ENCODE measurements at places on chromosomes 12 and 14.

- DNase-seq = no peak
Measured at GRCh38 chr12:116381744-116382685, 104.5 kb upstream of the MED13L start.

DNA sequence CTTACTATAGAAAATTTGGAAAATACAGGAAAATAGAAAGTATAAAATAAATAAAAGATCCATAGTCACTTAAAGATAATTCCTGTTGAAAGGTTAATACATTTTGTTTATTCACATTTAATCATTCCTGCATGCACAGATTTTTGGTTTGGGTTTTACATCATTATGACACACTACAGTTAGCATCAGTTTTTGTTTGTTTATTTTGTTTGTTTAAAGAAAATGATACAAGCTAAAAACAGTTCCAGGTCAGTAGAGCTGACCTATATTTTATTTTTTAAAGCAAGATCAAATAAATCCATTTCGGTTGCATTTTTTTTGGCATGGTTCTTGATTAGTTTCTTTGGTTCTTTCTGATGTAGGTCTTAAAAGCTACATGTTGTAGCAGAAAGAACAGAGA lies 68.8 kb upstream of the CCDC91 start:
- no peak for DNase-seq

GRCh38 chr12:123064885-123065619 lies 84.6 kb downstream of the ARL6IP4 start:
- no peak for DNase-seq

DNA sequence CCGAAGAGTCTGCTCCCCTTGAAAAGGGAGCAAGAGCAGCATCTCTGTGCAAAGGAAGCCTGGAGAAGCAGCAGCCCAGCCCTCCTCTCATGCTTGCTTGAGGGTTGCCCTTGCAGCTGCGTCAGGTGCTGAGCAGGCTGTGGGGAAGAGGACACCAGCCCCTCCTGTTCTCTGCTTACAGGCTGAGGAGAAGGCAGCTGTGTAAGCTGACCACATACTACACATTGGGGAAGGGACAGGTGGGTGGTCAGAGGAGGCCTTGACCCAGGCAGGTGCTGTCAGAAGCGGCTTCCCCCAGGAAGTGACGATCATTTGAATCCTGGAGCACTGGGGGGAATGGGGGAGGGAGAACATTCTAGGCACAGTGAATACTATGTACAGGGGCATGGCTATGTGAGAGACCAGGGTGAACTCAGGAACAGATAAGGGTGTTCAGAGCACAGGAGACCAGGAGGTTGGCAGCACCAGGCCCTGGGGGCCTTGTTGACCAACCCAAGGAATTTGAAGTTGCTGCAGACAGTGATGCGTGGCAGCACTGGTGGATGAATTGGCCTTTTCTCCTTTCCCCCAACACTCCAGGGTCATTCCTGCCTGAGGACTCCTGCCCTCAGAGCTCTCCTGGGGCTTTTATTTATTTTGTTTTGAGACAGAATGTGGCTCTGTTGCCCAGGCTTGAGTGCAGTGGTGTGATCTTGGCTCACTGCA lies 2.7 kb upstream of the KLC1 start:
- DNase-seq = no peak

- no peak for DNase-seq
Measured at GRCh38 chr12:114018669-114019068, 52.5 kb upstream of the RBM19 start.

DNA sequence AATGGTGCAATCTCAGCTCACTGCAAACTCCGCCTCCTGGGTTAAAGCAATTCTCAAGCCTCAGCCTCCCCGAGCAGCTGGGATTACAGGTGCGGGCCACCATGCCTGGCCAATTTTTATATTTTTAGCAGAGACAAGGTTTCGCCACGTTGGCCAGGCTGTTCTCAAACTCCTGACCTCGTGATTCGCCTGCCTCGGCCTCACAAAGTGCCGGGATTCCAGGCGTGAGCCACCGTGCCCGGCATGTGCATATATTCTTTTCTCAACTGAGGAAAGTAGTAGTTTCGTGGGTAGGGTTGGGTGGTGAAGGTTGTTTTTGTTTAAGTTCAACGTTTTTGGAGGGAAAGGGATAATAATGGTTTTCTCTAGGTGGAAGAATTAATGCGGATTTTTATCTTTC lies 94.2 kb upstream of the CEP83 start:
- DNase-seq = no peak

DNA sequence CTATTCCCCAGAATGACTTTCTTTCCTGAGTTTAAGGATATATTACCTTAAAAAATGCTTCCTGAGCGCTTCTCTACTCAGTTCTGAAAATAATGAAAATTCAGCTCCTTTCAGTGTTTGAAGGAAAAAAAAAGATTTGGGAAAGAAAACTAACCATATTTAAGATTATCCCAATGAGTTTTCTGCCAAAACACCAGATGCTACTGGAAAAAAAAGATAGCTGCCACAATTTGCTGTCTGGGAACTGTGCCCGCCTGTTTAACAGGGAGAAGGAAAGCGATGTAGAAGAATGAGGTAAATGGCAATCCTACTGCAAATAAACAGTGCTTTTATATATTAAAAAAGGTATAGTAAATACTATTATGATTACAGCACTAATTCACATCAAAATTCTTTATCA lies 367.6 kb upstream of the PRICKLE1 start:
- DNase-seq = no peak

- no peak for DNase-seq
Measured at GRCh38 chr12:117111821-117112595, 12.8 kb upstream of the TESC start.

GRCh38 chr12:29980304-29980703 lies 196.6 kb upstream of the TMTC1 start:
- DNase-seq = no peak

DNA sequence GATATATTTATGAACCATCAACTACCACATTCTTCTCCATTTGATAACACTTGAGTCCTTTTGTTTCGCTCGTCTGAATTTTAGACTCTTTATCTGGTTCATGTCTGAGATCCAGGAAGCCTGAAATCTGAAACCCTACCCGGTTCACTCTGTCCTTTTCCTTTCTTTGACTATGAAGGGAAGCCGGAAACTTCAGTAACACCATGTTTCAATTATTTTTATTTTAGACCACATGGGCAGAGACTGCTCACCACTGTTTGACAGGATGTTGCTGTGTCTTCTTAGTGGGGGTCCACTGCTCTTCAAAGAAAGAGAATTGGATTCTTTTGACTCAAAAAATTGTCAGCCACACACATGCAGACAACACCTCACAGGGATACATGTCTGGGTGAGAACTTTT lies 331.9 kb upstream of the FLRT2 start:
- DNase-seq = no peak

DNA sequence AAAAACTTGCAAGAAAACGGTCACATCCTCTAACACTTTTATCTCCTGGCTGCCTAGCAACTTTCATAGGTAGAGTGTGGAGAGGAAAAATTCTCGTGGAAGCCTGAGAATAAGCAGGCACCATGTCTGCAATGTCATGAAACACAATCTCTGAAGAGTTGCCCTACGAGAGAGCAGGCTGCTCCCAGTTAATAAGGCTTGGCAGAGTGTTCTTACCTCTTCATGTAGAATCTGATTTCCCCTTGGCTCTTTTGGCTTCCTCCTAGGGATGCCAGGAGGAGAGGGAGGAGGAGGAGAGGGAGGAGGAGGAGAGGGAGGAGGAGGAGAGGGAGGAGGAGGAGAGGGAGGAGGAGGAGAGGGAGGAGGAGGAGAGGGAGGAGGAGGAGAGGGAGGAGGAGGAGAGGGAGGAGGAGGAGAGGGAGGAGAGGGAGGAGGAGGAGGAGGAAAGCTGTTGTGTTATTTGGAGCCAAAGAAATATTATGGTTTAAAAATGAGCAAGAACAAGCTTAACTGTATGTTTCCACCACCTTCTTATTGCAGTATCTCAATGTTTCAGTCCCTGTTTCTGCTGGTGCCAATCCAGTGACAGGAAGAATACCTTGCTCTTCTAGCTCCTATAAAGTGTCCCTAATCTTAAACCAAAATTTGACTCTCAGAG lies 52.9 kb downstream of the EGLN3 start:
- no peak for DNase-seq

DNA sequence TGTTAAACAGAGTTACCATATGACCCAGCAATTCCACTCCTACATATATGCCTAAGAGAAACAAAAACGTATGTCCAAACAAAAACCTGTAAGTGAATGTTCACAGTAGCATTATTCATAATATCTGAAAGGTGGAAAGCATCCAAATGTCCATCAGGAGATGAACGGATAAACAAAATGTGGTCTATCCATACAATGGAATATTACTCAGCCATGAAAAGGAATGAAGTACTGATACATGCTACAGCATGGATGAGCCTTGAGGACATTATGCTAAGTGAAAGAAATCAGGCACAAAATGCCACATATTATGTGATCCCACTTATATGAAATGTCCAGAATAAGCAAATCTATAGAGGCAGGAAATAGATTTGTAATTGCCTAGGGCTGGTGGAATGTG lies 16.8 kb downstream of the MOK start:
- DNase-seq = no peak

GRCh38 chr12:68007033-68007432 lies 17.8 kb downstream of the IFNG-AS1 start:
- no peak for DNase-seq

GRCh38 chr14:75548544-75548943 lies 26.3 kb downstream of the BATF start:
- DNase-seq = no peak

DNA sequence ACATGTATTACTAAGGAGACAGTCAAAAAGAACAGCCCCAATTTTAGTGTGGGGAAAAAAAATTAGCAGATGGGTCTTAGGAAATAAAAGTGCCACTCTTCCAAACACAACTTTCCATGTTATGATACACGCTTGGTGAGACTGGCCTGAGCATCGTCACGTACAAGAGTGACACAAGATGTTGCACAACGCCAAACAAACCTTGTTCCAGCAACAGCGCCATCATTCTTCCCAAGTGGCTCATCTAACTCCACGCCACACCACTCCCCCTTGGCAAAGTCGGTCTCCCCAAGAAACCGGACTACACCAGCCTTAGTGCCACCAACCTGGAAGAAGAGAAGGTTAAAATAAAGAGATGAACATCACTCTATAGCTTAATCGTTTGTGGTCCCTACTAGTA lies 58.7 kb downstream of the CLIP1 start:
- DNase-seq = no peak

- DNase-seq = no peak
Measured at GRCh38 chr14:65492266-65492665, 79.7 kb downstream of the FUT8 start.

GRCh38 chr14:49971156-49972130 lies 78.6 kb downstream of the ARF6 start:
- peak; percentile 80 for DNase-seq

GRCh38 chr14:99278836-99279235 lies 6.8 kb upstream of the BCL11B start:
- no peak for DNase-seq

DNA sequence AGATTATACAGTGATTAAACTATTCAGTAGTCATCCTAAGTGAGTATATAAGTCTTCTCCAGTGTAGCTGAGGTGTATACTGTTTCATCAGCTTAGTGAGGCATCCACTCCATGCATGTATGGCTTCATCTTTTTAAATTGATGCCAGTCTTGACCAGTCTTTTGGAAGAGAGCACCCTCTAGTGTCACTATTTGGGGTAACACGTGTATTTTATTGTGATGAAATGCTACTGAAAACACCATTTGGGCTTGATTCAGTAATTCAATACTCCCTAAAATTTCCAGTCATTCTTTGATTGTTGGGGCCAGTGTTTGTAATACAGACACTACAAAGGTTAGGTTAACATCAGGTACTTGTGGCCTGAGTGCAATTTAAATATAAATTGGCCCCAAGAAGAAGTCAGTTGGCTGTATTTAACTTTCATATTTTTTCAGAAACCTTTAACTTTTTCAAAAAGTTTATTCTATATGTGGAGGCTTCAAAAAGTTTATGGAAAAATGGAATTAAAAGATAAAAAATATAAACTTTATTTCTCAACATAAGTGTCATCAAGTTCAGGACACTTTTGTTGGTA lies 35.3 kb downstream of the MIPOL1 start:
- no peak for DNase-seq

- DNase-seq = no peak
Measured at GRCh38 chr12:132622437-132623071, 4.0 kb downstream of the P2RX2 start.

GRCh38 chr14:87805315-87805723 lies 187.7 kb downstream of the GALC start:
- DNase-seq = peak; percentile 12

DNA sequence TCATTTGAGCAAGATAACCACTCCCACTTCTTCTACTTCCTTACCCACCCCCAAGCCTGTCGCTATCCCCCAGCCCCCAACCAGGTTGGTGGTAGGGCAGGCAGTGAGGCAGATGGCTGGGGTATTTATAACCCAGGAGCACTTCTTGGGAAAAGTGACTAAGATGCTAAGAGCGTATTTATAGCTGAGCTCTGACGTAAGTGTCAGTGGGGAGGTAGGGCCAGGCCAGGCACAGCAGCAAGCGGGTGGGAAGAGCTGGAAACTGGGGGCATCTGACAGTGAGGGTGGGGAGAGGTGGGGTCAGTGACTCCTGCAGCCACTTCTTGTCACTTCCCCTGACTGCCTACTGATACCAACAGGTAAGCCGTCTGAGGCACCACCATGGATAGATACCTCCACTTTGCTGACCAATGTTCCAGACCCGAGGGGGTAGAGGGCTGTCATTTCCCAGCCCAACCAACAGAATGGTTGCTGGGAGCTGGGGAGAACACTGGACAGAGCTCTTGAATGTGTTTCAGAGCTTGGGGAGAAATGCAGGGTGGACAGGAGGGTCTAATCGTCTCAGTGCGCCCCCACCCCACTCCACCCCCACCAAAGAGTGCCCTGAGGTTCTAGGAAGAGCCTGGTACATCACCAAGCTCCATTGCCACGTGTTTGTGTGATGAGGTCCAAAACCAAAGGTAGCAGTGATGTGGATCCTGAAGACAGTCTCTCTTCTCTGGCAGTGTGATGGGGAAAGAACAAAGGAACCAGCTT lies 2.7 kb upstream of the INHBE start:
- DNase-seq = no peak

- no peak for DNase-seq
Measured at GRCh38 chr14:101965770-101966722, 1.7 kb downstream of the DYNC1H1 start.

- no peak for DNase-seq
Measured at GRCh38 chr12:119911182-119911581, 34.1 kb upstream of the CIT start.

DNA sequence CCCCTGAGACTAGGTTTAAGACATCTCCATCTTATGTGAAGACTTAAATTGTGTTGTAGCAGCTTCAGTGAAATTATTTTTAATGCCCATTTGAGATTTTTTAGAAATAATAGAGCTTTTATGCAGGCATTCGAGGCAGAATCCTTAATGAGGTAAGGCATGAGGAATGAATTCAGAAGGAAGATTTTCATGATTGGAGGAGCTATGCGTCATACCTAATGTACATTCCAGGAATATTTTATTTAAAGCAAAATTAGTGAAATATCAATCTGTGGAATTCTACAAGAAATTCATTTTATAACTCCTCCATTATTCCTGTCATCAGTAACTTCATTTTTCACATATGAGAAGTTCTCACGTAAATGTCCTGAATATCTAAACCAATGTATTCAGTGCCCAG lies 36.0 kb upstream of the GARIN6 start:
- no peak for DNase-seq

- peak; percentile 60 for DNase-seq
Measured at GRCh38 chr12:111529424-111530368, 69.4 kb downstream of the ATXN2 start.
